Left colon (tissue), 2 donors: ENCODE measurements at places on chromosomes 4 and X.

GRCh38 chr4:27716693-27717430 is 856.2 kb downstream of the STIM2 start:
- no peak for DNase-seq

DNA sequence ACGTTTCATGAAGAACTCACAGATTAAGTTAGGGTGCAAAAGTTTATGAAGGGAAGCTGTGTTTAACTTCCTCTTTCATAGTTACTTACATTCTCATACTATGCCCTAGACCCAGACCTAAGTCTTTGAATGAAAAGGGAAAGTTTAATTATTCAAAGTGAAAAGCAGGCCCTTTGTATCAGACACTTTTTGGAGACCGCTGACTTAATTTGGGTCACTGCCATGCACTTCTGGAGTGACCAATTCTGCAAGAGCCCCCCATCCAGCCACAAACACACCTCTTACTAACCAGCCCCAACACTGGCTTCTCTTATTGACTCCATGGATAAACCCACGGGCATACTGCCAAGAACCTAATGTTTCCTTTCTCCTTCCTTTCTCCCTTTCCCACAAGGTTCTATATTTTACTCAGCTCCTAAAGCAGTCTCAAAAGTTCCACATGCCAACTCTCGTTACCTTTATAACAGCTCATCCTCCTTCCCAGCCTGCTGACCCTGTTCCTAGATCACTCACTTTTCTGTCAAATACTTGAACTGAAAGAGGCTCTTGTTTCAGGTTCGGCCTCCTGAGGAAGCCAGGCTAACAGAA is 34.5 kb downstream of the ABCE1 start:
- DNase-seq, result no peak

DNA sequence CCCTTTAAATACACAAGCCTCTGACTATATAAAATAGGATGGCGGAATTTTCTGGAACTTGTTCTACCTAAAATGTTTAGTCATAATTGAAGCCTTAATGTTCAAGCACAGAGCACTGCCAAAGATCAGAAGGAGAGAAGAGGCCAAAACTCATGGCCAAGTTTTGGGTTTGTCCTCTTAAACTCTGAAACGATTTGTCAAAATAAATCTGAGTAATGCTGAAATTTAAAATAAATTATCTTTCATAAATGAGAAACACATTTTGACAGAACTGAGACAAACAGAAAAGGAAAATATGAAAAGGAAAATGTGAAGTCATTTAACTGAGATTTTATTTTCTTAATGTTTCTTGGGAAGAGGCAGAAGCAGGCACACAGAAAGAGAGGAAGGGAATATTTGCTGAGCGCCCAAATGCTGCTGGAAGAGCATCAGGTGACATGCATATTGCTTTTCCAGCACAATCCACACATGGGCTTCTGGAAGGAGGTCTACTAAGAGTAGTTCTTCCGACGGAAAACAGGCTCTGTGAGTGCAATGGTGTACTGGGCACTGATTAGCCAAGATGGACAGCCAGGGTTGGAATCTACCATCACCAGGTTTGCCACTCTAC is 47.4 kb upstream of the ZNF518B start:
- DNase-seq, result no peak

DNA sequence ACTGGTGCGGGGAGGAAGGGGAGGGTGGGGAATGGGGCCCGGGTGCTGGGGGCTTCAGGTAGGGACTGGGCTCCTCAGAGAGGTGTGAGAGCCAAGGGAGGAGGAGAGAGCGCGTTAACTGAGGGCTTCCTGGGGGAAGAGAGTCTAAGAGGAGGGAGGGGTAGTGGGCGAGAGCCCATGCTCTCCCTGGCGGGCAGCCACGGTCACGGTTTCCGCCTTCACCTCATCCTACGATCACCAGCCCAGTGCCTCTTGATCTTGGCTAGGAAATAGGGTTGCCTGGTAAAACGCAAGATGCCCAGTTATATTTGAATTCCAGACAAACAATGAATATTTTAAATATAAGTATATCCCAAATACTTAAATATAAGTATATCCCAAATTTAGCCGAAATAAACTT is 60.8 kb upstream of the GRPEL1 start:
- DNase-seq, result no peak

DNA sequence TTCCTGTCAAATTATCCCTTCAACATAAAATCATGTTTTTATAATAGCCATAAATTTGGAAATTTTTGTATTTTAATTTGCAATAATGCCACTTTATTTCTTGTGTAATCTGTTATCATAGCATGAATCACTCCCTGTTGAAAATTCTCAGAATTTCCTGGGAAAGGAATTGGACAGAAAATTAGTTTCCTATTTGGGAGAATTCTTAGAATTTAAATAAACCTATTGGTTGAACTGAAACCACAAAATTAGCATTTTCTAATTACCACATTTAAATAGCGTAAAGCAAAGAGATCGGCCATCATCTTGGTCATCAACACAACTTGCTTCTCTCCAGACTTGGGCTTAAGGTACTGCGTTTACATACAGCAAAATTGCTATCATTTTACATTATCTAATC is at the start of gene CSN1S1:
Gene CSN1S1 (plus strand): TSS at position 301 of the 400 bp plus-strand sequence. CDS start 1,488 bp downstream, outside the sequence.
- no peak for DNase-seq

DNA sequence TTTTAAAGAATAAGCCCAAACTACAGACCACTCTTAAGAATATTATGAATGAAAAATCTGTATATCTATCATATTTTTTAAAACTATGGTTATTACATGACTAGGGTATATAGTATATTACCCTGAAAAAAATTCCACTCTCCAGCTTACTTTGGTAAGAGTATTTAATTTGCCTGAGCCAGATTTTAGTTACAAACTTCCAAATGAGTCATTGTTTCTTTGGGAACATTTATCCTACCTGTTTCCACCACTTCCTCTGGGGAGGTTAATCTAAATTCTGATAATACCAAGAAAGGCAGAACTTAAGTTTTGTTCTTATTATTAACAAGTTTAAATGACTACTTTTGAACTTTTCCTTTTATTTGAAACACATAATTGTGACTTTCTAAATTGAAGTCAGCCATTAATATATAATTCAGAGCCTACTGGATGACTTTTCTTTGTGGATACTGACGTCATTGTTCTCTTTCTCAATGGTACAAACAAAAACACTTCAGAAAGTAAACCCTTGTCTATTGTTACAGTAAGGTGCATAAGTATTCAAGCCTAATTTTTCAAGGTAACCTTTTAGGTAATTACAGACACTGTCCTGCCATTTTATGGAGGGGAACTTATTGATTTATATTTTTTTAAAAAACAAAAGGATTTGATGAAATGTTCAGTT is 135.6 kb upstream of the TLL1 start:
- no peak for DNase-seq

DNA sequence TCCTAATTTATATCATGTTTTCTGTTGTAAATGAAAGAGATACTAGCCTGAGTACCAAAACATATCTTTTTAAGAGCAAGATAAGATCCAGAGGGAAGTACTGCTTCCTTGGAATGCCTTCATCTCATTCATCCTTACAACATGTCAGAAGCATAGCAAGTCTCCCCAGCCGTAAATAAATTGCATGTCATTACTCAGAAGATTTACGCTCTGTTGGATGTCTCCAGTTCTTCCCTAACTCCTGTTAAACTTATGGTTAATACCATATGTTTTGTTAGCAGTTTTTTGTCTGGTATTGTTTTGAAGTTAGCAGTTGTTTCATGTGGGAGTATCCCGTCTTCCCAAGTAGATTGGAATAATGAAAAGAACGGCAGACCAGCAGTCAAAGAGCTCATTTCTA is 7.5 kb upstream of the GPC3 start:
- DNase-seq, result no peak
